ENCODE measurements at places on chromosomes 6 and 20. TPM values are rescaled to one million over a fixed set of nuclear protein-coding genes. Genes with fewer than 3 reads are reported as not detected.

The UBD gene
- total RNA-seq: not detected

DNA sequence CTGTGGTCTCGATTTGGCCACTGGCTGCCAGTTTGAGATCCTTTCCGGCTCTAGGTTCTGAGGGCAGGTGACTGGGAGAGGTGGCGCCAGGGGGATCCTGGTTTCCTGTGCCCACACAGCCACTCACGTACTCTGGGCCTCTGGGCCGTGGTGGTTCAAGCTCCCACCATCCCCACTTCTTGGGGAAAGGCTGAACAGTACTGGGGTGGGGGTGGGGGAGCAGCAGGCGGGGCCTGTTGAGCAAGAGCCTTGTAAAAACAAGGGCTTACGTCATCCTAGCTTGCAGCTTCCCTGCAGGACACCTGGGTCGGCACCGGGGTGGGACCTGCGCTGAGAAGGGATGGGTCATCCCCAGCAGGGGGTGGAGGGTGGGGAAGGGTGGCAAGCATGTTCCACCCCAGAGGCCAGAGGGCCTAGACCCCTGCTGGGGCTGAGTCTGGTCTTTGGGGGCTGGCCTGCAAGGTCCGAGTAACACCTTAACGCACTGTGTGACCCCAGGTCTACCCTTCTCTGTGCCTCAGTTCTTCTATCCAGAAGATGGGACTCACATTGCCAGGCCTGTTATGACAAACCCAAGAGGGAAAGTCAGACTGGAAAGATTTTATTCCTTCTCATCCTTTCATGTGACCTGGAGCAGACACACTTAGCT lies 3.1 kb upstream of the CEBPB start:
- DNase-seq: no peak
- peaks cover 3% of the 10 kb centered on the region for H3K27me3 ChIP-seq
- H3K4me3 ChIP-seq: no peak overlapping the region
- no peak overlapping the region for H3K27ac ChIP-seq

The LPA gene
- not detected for total RNA-seq

DNA sequence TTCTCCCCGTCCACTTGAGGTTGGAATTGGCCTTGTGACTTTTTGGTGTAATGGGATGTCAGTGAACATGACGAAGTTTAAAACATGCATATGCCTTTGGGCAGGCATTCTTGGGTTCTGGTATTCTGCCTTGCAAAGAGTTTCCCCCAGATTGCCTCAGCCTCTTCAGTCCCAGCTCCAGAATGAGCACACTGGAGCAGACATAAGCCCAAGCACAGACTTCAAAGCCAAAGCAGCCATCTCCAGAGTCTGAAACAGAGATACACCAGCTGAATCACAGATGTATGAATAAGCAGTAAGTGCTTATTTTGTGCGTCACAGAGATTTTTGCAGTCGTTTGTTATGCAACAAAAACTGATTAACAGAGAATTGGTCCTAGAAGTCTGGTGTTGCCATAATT lies 546.0 kb downstream of the FRK start:
- H3K27me3 ChIP-seq: no peaks in the 10 kb centered on the region
- H3K4me1 ChIP-seq: no peaks in the 10 kb centered on the region
- H3K36me3 ChIP-seq: no peaks in the 10 kb centered on the region
- H3K4me3 ChIP-seq: no peak overlapping the region
- DNase-seq: no peak

DNA sequence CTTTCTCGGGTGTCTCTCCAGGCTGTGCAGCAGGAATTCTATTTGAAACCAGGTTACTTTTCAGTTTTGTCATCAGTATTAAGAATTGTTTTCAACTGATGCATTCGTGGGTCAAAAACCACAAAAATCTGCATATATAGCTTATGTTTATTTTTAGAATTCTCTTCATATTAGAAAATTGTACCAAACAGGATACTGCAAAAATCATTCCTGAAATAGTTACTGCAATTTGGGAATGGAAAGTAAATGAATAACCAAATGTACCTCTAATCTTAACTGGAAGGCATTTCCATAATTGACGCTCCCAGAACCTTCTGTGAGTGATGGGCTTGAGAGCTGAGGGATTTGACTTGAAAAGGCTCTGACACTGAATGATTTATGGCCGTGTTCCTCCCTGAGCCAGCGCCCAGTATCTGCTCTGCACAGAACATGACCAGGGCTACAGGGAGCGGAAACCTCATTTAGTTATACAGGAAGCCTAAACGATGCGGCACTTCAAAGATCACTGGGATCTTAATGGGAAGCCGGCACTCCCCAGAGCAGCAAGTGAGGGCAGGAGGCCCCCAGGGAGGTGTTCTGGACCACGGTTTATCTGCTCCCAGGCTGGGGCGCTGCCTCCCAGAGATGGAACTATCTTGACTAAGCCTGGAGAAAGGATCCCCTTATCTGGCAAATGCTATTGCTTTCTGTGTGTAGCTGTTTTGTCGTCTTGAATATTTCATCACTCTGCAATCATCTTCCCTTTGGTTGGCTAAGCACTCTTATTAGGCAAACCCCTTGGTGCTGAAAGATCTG lies 446.0 kb downstream of the QKI start:
- no peak overlapping the region for H3K27ac ChIP-seq
- H3K4me3 ChIP-seq: no peak overlapping the region
- no peaks in the 10 kb centered on the region for H3K36me3 ChIP-seq
- H3K27me3 ChIP-seq: no peaks in the 10 kb centered on the region
- no peaks in the 10 kb centered on the region for H3K4me1 ChIP-seq

DNA sequence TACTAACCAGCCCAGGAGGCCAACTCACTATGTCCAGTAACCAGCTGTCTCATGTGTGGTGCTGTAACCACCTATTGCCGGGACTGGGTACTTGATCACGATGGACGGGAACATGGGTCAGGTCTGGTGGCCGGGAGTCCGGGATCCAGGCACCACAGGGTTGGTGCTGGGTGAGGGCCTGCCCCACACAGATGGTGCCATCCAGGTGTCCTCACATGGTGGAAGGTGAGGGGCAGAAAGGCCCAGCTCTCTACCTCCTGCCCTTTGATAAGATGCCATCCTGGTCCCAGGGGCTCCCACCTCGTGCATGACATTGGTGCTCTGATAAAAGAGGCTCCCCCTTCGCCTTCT lies 116.3 kb downstream of the TAF4 start:
- no peaks in the 10 kb centered on the region for H3K36me3 ChIP-seq
- no peak for DNase-seq
- H3K27me3 ChIP-seq: no peaks in the 10 kb centered on the region
- H3K4me1 ChIP-seq: no peaks in the 10 kb centered on the region

- H3K4me3 ChIP-seq: no peak overlapping the region
- no peaks in the 10 kb centered on the region for H3K36me3 ChIP-seq
- H3K4me1 ChIP-seq: no peaks in the 10 kb centered on the region
- DNase-seq: peak; percentile 34
- no peak overlapping the region for H3K27ac ChIP-seq
These were observed 21.8 kb upstream of the NAA20 start for GRCh38 chr20:19995220-19995863.

DNA sequence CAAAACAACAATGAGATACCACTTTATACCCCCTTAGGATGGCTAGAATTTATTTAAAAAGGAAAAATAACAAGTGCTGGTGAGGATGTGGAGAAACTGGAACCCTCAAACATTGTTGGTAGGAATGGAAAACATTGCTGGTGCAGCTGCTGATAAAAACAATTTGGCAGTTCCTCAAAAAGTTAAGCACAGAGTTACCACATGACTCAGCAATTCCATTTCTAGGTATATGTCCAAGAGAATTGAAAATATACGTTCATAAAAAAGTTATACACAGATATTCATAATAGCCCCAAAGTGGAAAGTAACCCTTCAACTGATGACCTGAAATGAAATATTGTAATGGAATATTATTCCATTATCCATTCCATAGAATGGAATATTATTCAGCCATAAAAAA lies 55.0 kb downstream of the CD83 start:
- H3K27me3 ChIP-seq: no peaks in the 10 kb centered on the region
- H3K4me3 ChIP-seq: no peak overlapping the region
- H3K4me1 ChIP-seq: no peaks in the 10 kb centered on the region
- no peaks in the 10 kb centered on the region for H3K36me3 ChIP-seq
- DNase-seq: no peak
- H3K27ac ChIP-seq: no peak overlapping the region

DNA sequence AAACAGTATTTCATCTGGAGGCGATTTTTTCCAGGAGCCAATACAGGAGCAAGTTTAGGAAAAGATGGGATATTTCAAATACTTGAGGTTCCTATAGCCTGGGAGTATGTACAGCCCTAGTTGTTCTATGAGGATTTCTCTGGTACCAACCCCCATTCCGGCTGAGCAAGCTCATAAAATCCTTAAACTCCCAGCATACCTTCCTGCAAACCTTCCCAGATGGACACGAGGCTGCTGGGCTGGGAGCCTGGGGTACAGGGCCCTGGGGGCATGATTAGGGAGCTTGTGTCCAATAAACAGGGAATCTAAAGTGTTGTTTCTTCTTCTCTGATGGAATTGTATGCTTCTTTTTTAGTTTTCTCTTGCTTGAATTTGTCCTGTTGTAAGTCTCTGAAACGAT lies 1.5 kb downstream of the PRRC2A start:
- peaks cover 18% of the 10 kb centered on the region for H3K4me1 ChIP-seq
- DNase-seq: no peak
- H3K4me3 ChIP-seq: peak overlapping the region; percentile 78

- no peaks in the 10 kb centered on the region for H3K36me3 ChIP-seq
- no peaks in the 10 kb centered on the region for H3K4me1 ChIP-seq
- H3K27me3 ChIP-seq: no peaks in the 10 kb centered on the region
- DNase-seq: no peak
These were observed 307.4 kb downstream of the EYA4 start for GRCh38 chr6:133548423-133549159.

- no peaks in the 10 kb centered on the region for H3K36me3 ChIP-seq
- no peak overlapping the region for H3K4me3 ChIP-seq
- no peaks in the 10 kb centered on the region for H3K27me3 ChIP-seq
- no peaks in the 10 kb centered on the region for H3K4me1 ChIP-seq
These were observed 119.4 kb upstream of the GJE1 start for GRCh38 chr6:142013287-142013686.

The MLN gene
- total RNA-seq: not detected

Measured in CD4-positive, CD25-positive, alpha-beta regulatory T cell (primary cell).